ENCODE measurements at places on chromosomes 6 and 20. TPM values are rescaled to one million over a fixed set of nuclear protein-coding genes. Genes with fewer than 3 reads are reported as not detected.

- no peak for DNase-seq
Observed at GRCh38 chr20:46361381-46361780, 45.0 kb downstream of the ELMO2 start.

DNA sequence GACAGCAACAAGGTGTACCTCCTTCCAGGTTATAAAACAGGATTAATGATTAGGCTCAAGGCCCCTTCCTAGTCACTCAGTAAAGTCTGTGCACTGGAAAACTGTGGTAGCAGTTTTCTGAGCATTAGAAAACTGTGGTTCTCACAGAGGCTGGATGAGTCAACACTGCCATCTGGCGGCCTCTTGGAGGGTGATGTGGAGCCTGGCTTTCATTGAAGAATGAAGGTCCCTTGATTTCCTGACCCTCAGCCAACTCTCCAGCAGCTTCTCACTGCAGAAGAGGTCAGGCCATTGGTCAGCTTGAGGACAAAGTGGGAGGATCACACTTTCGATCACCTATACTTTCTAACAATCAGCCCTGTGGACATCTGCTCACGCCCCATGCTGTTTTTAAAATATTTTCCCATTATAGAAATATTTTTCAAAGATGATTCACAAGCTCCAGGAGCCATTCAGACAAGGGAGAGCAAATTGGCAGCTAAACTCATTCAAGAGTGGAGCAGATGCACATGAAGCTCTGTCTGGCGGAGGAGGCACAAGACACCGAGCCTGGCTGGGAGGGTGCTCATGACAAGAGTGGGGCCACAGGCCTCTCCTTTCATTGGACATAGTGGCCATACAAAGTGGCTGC, 23.2 kb downstream of the PSMB1 start:
- peak; percentile 84 for DNase-seq

GRCh38 chr6:72424476-72424875, 197.4 kb upstream of the KCNQ5 start:
- DNase-seq = no peak

MTFR2 gene
- total RNA-seq = 0.34 TPM

SOBP gene
- 1.1 TPM for total RNA-seq

All from pancreas (tissue), 10 donors.